ENCODE measurements at places on chromosomes 3 and 15. TPM values are rescaled to one million over a fixed set of nuclear protein-coding genes. Genes with fewer than 3 reads are reported as not detected.
A peak's percentile ranks its signal among the peaks of the same experiment; 100 is the strongest.

CELSR3 gene
- total RNA-seq, result 15.2 TPM

GRCh38 chr3:155639462-155640055 is 105.3 kb downstream of the PLCH1 start:
- DNase-seq, result no peak
- H3K36me3 ChIP-seq, result no peaks in the 10 kb centered on the region
- H3K27me3 ChIP-seq, result peaks cover 6% of the 10 kb centered on the region
- H3K4me3 ChIP-seq, result no peak overlapping the region

USP19 gene
- total RNA-seq, result 64.9 TPM

GRCh38 chr15:101148881-101149664 is 102.8 kb downstream of the CHSY1 start:
- no peak overlapping the region for H3K27ac ChIP-seq
- no peak overlapping the region for H3K4me3 ChIP-seq
- no peak for DNase-seq
- no peaks in the 10 kb centered on the region for H3K27me3 ChIP-seq
- H3K36me3 ChIP-seq, result no peaks in the 10 kb centered on the region

DNA sequence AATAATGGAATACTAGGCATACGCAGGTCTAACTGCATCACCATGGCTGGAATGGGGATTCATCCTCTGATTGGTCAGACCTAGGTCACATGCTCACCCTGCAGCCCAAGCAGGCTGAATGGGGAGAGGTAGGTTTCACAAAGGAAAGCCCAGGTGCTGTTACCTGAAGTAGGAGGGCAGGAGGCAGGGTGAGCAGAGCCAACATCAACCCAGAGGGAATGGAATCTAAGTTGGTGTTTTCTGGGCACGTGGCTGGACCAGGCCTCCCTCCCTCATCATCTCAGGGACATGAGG is 6.7 kb upstream of the H1-8 start:
- H3K4me1 ChIP-seq, result no peaks in the 10 kb centered on the region
- peaks cover 2% of the 10 kb centered on the region for H3K27me3 ChIP-seq
- H3K36me3 ChIP-seq, result no peaks in the 10 kb centered on the region
- peak overlapping the region; percentile 70 for H3K27ac ChIP-seq
- H3K4me3 ChIP-seq, result no peak overlapping the region

ALDH1L1 gene
- total RNA-seq, result not detected

PTX3 gene
- total RNA-seq, result not detected

FBXO40 gene
- not detected for total RNA-seq

- H3K27me3 ChIP-seq, result no peaks in the 10 kb centered on the region
- H3K4me1 ChIP-seq, result no peaks in the 10 kb centered on the region
- no peak overlapping the region for H3K27ac ChIP-seq
- no peaks in the 10 kb centered on the region for H3K36me3 ChIP-seq
Measured at GRCh38 chr3:8532251-8532871, 30.7 kb downstream of the LMCD1 start.

- peak overlapping the region; percentile 98 for H3K27ac ChIP-seq
- H3K4me3 ChIP-seq, result peak overlapping the region; percentile 95
- H3K4me1 ChIP-seq, result peaks cover 51% of the 10 kb centered on the region
- DNase-seq, result no peak
Measured at GRCh38 chr3:38165722-38166387, 518 bp downstream of the OXSR1 start.

GRCh38 chr3:87446849-87447387 is 170.5 kb upstream of the POU1F1 start:
- no peaks in the 10 kb centered on the region for H3K4me1 ChIP-seq
- H3K4me3 ChIP-seq, result no peak overlapping the region
- no peak for DNase-seq
- no peak overlapping the region for H3K27ac ChIP-seq
- no peaks in the 10 kb centered on the region for H3K36me3 ChIP-seq
- no peaks in the 10 kb centered on the region for H3K27me3 ChIP-seq

DNA sequence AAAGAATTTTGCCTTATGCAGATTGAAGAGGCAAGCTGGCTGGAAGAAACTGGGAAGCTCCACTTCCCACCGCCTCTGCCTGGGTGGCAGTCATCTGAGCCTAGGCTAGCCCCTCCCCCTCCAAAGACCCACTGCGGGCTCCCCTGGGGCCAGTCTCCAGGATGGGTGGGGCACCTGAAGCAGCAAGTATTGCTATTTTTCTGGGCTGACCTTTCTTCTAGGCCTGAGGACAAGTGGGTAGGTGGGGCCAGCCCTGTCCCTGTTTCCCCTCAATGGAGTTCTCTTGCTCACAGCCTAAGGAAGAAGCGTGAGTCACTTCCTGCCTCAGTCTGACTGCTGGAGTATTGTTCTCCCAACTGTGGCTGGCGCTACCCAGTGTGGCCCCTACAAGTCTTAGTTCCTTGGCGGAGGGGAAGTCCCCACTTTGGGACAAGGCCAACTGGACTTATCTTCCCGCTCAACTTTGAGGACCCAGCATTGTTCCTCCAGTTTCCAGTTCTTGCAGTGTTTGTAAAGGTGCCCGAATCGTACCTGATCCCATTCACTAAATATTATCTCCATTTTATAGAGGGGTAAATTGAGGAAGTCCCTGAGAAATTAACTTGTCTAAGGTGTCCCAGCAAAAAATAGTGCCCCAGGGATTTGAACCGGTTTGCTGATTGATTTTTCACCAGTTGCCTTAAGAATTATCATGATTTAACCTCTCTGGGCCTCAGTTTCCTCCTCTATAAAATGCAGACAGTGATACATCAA is 1.4 kb downstream of the FURIN start:
- H3K36me3 ChIP-seq, result peaks cover 38% of the 10 kb centered on the region
- H3K4me3 ChIP-seq, result peak overlapping the region; percentile 96
- peak overlapping the region; percentile 96 for H3K27ac ChIP-seq

DNA sequence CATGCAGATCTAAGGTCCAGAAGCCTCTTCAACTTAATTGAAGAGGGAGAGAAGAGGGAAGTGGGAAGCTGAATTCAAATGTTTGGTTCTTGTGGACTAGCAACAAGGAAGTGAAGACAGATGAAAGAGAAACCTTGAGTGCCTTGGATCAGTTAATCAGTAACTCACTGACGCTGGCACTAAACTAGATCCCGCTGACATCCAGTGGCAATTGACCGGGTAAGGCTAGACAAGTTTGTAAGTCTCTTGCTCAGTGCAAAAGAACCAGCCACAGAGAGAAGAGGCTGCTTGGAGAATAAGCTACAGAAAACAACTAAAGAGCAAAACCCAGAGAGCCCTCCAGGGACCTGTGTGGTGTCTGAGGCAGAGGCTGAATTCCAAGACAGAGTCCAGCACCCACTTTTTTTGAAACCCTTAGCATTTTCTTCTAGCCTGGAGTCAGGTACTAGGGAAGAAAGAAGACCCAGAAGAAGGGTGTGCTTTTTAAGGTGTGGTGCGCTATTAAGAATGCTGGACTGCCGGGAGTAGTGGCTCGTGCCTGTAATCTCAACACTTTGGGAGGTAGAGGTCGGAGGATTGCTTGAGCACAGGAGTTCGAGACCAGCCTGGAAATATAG is 6.9 kb downstream of the PLCH1 start:
- H3K4me3 ChIP-seq, result no peak overlapping the region
- no peak for DNase-seq
- H3K36me3 ChIP-seq, result no peaks in the 10 kb centered on the region
- peaks cover 2% of the 10 kb centered on the region for H3K4me1 ChIP-seq

BLM gene
- 64.1 TPM for total RNA-seq

- peak; percentile 84 for DNase-seq
- H3K4me3 ChIP-seq, result no peak overlapping the region
- H3K27ac ChIP-seq, result no peak overlapping the region
- H3K4me1 ChIP-seq, result peaks cover 24% of the 10 kb centered on the region
- H3K27me3 ChIP-seq, result peaks cover 2% of the 10 kb centered on the region
Measured at GRCh38 chr3:111338059-111338698, 203.8 kb upstream of the CD96 start.

DNA sequence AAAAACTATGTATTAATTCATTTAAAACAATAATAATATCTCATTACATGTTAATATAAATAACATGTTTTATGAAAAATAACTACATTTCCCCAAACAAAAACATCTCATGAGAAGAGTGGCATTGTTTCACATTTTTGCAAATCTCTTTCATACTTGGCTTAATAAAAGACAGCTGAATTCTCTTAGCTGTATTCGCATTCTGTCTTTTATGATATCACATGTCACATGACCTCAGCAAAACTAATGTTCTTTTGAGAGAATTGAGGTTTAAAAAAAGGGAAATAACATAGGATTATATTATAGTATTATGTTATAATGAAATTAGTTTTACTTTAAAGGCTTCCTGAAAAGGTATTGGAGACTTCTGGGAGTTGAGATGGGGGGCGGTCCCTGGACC is 48.4 kb upstream of the SPPL2A start:
- no peak overlapping the region for H3K27ac ChIP-seq
- DNase-seq, result no peak
- H3K4me3 ChIP-seq, result no peak overlapping the region
- H3K4me1 ChIP-seq, result no peaks in the 10 kb centered on the region

CNTN6 gene
- total RNA-seq, result not detected

DNA sequence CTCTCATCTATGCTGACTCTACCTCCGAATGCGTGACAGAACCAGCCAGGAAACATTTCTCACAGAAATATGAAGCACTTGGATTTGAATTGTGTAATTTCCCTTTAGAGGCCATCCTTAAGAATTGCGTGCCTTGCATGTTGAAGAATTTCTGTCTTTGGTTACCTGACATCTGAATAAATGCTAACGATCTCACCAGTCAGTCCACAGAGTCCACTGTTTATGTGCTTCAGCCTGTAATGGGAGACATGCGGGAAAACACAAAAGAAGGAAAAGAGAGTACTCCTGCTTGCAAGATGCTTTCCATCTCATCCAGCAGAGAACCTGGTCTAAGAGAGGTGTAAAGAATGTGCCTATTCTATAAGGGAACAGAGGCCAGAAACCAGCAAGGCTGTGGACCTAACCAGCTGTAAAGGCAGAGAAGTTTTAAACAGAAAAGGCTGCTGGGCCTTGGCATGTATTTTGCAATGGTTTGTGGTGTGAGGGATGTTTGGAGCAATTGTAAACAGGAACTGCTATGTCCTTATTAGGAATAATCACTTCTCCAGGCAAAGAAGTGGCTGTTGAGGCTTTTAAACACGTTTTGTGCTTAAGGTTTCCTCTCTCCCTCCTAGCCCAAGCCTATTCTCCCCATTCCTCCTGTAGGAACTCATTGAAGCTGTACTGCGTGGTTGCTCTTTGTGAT is 36.4 kb upstream of the BOC start:
- H3K4me1 ChIP-seq, result no peaks in the 10 kb centered on the region
- no peaks in the 10 kb centered on the region for H3K36me3 ChIP-seq
- H3K27ac ChIP-seq, result no peak overlapping the region
- no peak for DNase-seq

SLC2A2 gene
- not detected for total RNA-seq

DNA sequence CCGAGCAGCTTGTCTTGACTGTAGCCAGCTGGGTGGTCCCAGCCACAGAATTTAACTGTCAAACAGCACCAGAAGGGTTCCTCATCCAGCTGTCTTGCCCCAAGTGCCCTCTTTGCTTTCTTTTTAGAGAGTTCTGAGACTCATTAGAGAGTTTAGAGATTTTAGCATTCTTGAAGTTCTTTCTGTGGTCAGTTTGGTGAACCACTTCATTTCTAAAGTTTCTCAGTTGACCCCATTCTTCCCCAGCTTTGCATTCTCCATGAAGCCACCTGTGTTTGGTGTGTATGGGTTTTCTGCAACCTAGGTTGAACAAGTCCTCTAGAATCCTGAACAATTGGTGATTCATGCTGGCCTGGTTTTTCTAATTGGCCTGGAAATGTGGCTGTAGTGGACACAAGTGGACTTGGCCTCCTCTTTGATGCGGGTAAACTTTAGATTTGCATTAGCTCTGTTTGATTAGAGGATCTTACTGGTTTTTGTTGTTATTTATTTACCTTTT is 33.7 kb downstream of the FLNB start:
- H3K27me3 ChIP-seq, result no peaks in the 10 kb centered on the region
- no peak for DNase-seq
- H3K4me3 ChIP-seq, result no peak overlapping the region
- H3K27ac ChIP-seq, result no peak overlapping the region

- H3K27ac ChIP-seq, result no peak overlapping the region
- no peak for DNase-seq
- H3K4me3 ChIP-seq, result no peak overlapping the region
- H3K27me3 ChIP-seq, result no peaks in the 10 kb centered on the region
- no peaks in the 10 kb centered on the region for H3K36me3 ChIP-seq
Measured at GRCh38 chr15:52518487-52519371, 10.0 kb downstream of the MYO5A start.

DNA sequence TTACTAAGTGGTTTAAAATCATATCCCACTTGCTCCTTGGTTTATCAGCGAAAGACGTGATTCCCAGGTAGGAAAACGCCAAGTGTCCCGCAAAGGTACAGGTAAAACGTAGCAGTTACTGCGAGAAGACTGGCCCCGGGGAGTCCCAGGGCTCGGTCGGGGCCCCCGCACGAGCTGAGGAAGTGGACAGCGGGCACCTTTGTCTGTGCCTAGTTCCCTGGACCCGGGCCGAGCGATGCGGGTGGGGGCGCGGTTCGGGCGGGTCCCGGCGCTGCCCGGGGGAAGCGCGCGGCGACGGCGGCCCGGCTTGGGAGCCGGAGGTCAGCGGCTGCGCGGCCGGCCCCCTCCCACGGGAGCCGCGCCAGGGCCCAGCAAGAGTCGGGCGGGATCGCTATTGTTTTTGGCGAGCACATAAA is 864 bp upstream of the NEO1 start:
- no peak for DNase-seq
- H3K27me3 ChIP-seq, result peaks cover 38% of the 10 kb centered on the region
- peaks cover 7% of the 10 kb centered on the region for H3K4me1 ChIP-seq
- H3K36me3 ChIP-seq, result no peaks in the 10 kb centered on the region
- H3K27ac ChIP-seq, result no peak overlapping the region

- no peak overlapping the region for H3K27ac ChIP-seq
- H3K4me1 ChIP-seq, result peaks cover 51% of the 10 kb centered on the region
- peaks cover 65% of the 10 kb centered on the region for H3K36me3 ChIP-seq
- H3K4me3 ChIP-seq, result no peak overlapping the region
- no peak for DNase-seq
Measured at GRCh38 chr15:72778796-72779195, 4.8 kb downstream of the ADPGK start.

NANOGP8 gene
- total RNA-seq, result not detected

DNA sequence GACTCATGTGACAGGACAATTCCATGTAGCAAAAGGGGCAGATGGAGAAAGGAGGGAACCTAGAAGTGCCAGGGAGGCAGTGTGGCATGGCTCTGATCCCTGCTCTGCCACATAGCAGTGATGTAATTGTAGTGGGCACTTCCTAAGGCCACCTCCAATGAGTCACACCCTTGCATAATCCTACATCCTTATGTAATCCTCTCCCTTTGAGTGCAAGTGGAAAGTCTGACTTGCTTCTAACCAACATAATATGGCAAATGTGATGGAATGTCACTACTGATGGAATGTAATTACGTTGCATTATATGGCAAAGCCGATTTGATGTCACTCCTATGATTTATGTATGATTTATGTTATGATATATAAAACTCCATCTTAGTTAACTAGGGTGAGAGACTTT is 72.9 kb upstream of the ATP2C1 start:
- DNase-seq, result no peak
- peaks cover 42% of the 10 kb centered on the region for H3K27me3 ChIP-seq
- no peaks in the 10 kb centered on the region for H3K36me3 ChIP-seq
- H3K27ac ChIP-seq, result no peak overlapping the region
- H3K4me3 ChIP-seq, result no peak overlapping the region
- H3K4me1 ChIP-seq, result no peaks in the 10 kb centered on the region
